ENCODE measurements at places on chromosomes 6 and 20.

- DNase-seq, result no peak
Observed at GRCh38 chr20:50146732-50147662, 6.5 kb downstream of the PEDS1 start.

DNA sequence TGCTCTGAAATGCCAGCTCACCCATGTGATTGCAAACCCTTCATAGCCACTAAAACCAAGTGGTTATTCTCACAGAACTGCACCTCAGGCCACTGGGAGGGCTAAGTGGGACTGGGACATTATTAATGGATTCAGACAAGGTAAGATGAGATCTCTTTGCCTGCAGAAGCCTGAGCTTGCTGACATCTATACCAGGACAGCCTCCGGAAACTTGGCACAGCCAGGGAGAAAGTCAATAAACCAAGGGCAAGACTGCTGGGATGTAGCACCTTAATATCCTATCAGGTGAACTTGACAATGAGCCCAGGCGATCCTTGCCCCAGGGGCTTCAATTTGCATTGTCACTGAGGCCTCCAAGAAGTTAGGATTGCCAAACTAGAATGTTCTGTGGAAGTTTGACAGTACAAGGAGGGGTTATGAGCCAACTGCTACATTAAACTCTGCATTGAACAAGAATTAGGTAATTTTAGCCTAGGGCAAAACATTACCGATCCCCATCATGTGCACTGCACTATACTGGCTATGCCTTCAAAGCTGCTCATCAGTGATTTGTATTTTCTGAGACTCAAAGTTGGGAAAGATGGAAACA, 60.1 kb upstream of the RALGAPA2 start:
- DNase-seq, result no peak

DNA sequence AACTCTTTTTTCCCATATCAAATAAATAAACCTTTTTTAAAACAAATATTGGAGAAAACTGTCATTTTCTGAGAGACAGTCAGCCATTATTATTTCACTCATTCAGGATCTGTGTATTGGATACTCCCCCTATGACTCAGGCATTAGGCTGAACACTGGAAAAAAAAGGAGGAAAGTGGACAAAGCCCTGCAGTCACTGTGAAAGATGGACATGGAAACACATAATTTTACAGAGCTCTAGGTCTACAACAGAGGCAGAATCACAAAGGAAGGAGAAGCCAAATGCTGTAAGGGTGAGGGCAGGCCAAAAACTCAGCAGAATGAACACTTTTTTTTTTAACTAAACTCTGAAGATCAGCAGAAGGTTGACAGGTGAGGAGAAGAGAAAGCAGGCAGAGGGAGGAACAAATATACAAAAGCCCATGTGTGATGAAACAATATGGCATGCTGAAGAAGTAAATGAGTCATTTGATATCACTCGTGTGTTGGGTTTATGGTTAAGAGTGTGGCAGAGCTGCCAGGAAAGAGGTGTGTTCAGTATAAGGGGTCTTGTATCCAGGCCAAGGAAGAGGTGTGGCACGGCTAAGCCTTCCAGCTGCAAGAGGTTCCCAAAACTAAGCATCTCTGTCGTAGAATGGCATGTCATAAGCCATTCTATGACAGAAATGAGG, 39.1 kb downstream of the EPB41L2 start:
- DNase-seq, result no peak

DNA sequence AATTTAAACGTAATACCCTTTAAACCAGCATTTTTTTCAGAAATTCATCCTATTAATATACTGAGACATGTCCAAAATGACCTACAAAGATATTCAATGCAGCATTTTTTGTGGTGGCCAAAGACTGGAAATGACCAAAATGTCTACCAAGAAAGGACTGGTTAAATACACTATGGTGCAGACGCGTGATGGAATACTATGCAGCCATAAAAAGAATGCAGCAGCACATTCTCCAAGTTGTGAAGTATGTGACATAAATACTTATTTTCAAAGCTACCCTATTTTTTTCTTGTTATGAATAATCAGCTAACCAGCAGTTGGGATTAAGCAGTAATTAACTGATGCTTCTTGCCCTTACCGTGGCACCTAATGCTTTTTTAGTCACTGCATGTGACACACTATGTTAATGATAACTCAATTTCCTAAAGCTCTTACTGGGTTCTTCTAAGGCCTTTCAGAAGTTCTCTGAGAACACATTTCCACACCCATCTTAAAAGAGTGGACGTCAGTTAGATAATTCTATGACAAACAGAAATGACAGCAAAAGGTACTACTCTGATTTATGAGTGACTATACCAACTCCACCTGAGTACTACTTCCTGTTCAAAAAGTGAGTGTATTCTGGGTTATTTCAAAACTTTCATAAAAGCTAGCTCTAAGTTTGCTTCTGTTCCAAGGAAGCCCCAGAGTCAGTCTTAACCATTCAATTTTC, 24.9 kb downstream of the TTI1 start:
- DNase-seq, result no peak

DNA sequence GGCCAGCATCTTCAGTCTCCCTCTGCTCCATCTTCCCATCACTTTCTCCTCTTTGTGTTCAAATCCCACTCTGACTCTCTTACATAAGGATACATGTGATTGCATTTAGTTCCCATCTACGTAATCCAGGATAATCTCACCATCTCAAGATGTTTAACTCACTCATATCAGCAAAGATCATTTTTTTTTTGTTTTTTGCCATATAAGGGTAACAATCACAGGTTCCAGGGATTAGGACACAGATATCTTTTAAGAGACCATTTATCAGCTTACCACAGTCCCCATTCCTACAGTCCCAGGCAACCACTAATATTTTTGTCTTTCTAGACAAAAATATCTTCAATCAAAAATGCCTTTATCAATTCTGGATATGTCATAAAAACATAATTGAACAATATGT, 3.2 kb upstream of the TREML2 start:
- DNase-seq, result no peak

GRCh38 chr6:163876391-163876790, 461.9 kb downstream of the QKI start:
- DNase-seq, result no peak

GRCh38 chr6:44779130-44779826, 391.8 kb downstream of the CDC5L start:
- DNase-seq, result no peak

- no peak for DNase-seq
Observed at GRCh38 chr6:110233770-110234374, 53.6 kb downstream of the CDC40 start.

DNA sequence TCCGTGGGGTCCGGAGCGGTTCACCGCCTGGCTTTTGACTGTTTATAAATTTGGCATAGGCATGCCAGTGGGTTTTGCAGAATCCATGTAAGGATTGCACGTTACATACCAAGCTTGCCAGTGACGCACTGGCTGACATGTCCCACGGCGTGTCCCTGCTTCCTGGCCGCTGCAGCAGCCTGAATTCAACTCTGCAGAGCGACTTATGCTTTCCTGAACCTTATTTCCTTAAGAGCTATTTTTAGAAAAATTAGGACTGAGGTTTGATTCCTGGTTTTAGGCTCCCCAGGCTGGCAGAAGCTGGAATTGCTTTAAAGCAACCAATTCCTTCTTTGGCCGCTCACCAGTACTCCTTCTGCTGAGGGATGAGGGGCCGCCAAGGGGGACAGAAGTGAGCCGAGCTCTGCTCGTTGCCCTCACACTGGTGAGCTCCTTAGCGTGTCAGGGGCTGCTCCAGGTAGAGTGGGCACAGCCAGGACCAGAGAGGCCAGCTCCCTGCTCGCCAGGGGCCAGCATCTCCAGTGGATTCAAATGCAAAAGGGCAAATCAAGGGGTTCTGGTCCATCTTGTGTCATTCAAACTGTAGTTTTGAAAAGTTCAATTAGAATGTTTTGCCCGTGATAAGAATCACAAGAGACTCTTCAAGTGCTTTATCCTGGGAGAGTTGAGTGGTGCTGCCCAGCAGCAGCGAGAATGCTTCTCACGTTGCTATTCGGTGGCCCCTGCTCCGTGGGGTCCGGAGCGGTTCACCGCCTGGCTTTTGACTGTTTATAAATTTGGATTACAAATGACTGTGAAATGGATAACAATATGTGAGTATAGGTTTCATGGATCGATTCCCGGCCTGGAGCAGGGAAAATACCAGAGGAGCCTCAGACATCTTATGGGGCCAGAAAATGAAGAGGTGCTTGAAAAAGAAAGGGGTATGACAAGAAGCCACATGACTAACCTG, 17.5 kb upstream of the IRF4 start:
- no peak for DNase-seq

DNA sequence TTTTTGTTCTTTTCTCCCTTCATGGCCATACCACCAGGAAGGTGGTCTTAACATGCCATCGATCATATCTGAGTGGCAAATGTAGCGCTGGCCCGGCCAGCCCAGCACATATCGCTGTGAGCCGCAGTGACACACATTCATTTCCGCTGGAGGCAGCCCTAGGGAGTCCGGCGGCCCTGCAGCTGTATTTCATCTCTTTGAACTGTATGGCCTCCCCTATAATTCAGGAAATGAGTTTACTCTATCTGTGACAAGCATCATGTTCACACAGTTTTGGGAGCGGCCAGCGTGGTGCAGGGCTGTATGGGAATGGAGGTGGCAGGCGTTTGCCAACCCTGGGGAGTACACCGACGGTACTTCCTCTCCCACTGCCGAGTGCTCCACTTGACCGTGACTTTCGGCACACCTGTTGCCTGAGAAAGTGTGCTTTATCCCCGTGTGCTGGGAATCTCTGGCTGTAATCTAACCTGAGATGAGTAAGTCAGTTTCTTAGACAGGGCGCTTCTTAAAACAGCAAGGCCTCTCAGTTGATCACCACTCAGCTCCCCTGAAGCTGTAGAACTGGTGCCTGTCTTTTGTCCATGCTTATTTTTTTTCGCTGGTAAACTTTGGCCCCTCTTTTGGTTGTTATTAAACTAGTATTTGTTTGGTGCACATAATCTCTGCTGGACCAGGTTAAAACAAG, 257.1 kb upstream of the TAB2 start:
- no peak for DNase-seq

Data from ascending aorta (tissue), 2 donors.